RKO (cell line): ENCODE measurements at places on chromosomes 1 and 21.

- DNase-seq: no peak
Measured at GRCh38 chr1:152743371-152744145, 14.3 kb upstream of the KPRP start.

- DNase-seq: no peak
Measured at GRCh38 chr1:1307261-1307922, 338 bp downstream of the ACAP3 start.

GRCh38 chr1:172120381-172120780, 279.1 kb downstream of the DNM3 start:
- no peak for DNase-seq

DNA sequence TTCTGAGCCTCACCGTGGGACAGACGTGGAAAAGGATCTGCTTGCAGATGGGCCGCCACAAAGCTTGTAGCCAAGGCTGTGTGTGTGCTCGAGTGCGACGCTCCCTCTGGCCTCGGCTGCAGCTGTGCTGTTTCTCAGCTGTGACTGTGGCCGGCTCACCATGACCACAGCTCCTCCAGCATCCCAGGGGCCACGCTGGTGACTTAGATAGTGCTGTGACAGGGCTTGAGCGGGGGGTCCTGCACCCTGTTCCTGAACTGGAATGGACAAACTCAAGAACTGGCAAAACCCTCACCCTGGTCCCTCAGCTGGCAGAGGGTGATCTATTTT, 17.4 kb upstream of the ACTRT2 start:
- DNase-seq: no peak

DNA sequence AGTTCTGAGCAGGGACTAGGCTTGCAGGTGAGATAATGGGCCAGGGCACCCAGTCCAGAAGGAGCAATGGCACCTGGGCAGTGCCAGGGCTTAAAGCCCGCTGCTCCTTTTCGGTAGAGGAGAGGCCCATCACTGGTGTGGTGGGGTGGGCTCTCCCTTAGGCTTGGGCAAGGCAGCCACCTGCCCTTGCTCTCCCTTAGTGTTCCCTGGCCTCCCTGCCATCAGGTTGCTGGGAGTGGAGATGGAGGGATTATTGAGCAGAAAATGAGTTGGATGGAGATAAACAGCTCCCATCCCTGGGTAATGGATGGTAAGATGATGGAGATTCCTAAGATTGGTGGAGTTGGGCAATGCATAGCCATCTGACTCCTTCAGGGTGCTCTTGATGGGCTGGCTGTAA, 7.9 kb downstream of the MYOG start:
- no peak for DNase-seq
